ENCODE measurements at places on chromosomes 1 and 21. TPM values are rescaled to one million over a fixed set of nuclear protein-coding genes. Genes with fewer than 3 reads are reported as not detected.

HSD3B2 gene
- total RNA-seq, result not detected

KIAA1614 gene
- total RNA-seq, result 3.3 TPM

LCE2C gene
- total RNA-seq, result not detected

CLCA1 gene
- not detected for total RNA-seq

RORC gene
- not detected for total RNA-seq

NUP133 gene
- 29.8 TPM for total RNA-seq

GNAT2 gene
- not detected for total RNA-seq

COL16A1 gene
- 0.54 TPM for total RNA-seq

RAP1GAP gene
- 0.09 TPM for total RNA-seq

A3GALT2 gene
- total RNA-seq, result 0.09 TPM

Measured in endothelial cell of coronary artery (primary cell).